ENCODE measurements at places on chromosomes 1 and 21.

DNA sequence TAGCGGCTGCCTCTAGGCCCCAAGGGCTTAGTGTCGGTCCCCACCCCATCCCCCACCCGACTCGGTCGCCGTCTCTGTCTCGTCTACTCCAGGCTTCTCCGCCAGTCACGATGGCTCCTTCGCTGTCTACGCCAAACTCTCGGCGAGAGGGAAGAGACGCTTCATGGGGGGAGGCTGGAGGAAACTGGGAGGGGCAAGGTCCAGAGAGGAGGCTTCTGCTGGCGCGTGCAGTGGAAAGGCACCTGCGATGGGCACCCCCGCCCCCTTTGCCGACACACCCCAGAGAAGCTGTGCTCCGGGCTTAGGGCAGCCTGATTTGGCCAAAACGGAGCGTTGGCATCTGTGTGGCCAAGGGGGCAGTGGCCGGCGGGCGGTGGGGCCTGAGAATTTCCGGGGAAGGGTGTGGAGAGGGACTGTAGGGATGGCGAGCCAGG lies 1.2 kb upstream of the CSMD2 start:
- DNase-seq = no peak

DNA sequence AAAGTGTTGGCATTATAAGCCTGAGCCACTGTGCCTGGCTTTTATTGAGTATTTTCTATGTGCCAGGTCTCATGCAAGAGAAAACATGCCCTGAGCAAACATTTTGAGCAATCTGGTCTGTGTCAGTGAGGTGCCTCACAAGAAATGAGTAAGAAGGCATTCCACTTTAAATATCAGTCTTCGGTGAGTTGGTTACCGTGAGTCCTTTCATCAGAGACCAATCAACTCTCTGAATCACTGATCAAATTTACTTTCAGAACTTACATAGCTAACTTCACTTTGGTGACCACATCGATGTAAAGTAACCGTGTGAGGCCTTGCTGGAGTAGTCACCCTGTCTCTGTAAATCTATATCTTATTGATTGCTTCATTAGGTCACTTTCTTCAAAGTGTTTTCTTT lies 14.3 kb upstream of the DDX59 start:
- DNase-seq = no peak

DNA sequence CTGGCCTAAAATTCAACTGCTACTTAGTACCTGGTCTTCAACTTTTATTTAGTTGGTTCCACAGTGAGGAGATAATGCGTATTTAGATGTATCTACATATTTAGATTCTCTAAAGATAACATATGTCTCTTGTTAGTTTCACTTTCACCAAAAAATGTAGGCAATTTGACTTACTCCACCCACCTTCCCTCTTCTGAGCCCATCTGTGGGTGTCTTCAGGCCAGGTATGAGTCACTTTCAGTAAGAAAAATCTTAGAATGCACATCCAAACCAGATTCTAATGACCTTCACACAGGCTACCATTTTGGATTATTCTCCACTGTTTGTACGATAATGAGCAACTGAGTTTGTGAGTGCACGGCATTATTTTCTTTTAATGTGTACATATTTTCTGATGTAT lies 501.7 kb downstream of the NEGR1 start:
- no peak for DNase-seq

DNA sequence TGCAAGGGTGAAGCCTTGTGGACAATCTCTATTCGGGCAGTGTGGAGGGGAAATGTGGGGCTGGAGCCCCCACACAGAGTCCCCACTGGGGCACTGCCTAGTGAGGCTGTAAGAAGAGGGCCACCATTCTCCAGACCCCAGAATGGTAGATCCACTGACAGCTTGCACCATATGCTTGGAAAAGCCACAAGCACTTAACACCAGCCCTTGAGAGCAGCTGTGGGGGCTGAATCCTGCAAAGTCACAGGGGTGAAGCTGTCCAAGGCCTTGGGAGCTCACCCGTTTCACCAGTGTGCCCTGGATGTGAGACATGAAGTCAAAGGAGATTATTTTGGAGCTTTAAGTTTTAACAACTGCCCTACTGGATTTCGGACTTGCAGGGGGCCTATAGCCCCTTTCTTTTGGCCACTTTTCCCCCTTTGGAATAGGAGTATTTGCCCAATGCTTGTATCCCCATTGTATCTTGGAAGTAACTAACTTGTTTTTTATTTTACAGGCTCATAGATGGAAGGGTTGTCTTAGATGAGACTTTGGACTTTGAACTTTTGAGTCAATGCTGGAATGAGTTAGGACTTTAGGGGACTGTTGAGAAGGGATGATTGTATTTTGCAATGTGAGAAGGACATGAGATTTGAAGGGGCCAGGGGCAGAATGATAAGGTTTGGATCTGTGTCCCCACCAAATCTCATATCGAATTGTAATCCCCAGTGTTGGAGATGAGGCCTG lies 16.3 kb upstream of the COL6A1 start:
- DNase-seq = no peak

GRCh38 chr1:173669491-173669941 lies at the start of gene ANKRD45:
TSS of gene ANKRD45 (minus strand) at chr1:173669851. CDS start at chr1:173659418, 10,433 bp downstream.
- no peak for DNase-seq

GRCh38 chr21:44459712-44460440 lies 4.6 kb downstream of the LRRC3 start:
- DNase-seq = no peak

GRCh38 chr1:208988811-208989222 lies 594.7 kb upstream of the CAMK1G start:
- no peak for DNase-seq

DNA sequence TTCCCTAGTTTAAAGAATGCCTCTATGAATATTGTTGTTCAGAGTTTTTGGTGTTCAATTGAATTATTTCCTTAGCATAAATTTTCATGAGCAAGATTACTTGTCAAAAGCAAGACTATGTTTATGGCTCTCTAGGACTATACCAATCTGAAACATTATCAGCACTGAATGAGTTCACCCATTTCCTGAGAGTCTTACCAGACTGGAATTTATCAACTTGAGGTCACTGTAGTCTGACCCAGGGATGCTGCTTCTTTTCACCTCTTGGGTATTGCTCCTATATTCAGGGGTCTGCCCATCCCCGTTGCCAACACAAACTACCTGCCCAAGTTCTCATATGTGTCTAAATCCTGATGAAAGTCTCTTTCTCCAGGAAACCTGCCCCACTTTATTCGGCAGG lies 42.6 kb downstream of the OPTC start:
- DNase-seq = no peak

GRCh38 chr1:237542525-237543418 lies 347.9 kb downstream of the ZP4 start:
- DNase-seq = no peak

DNA sequence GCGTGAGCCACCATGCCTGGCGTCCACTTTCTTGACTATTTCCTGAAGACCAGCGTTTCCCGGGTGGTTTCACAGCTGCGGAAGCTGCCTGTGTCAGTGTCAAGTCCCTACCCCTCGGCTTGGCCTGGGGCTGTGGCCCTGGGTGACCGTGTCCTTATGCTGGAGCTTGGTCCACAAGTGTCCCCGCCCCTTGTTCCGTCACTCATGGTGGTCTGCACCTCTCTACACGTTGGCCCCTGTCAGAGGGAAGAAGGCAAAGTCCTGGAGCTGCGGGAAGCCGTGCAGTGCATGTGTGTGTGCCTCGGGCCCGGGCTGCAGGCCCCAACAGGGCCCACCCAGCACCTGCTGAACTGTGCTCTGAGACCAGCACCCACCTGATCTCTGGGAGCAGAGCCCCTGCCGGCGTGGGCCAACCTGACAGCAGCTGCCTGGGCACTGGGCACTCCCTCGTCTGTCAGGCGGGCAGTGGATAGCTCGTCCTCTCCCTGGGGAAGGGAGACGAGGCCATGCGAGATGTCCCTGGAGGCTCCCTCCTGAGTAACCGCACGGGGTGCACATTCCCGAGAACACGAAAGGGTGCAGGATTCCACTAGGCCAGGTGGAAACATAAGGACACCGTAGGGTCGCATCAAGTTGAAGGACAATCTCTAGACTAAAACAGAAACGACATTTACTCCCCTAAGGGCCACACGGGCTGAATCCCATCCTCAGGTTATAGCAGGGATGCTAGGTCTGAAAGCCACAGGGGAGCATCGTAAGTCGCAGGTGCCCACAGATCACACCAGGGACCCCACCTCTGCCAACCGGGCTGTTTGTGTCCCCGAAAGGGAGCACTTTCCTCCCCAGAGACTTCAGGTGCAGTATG lies 2.4 kb upstream of the C1orf159 start:
- DNase-seq = no peak
